ENCODE measurements at places on chromosomes 3 and 15. TPM values are rescaled to one million over a fixed set of nuclear protein-coding genes. Genes with fewer than 3 reads are reported as not detected.

- no peak overlapping the region for H3K4me3 ChIP-seq
- H3K4me1 ChIP-seq = no peaks in the 10 kb centered on the region
- DNase-seq = no peak
- no peaks in the 10 kb centered on the region for H3K27me3 ChIP-seq
These were observed 14.5 kb downstream of the EMC4 start for GRCh38 chr15:34239151-34239808.

Gene GREM1
- 0.17 TPM for total RNA-seq

- H3K4me1 ChIP-seq = no peaks in the 10 kb centered on the region
- no peak overlapping the region for H3K27ac ChIP-seq
- DNase-seq = no peak
- no peak overlapping the region for H3K4me3 ChIP-seq
- no peaks in the 10 kb centered on the region for H3K36me3 ChIP-seq
- peaks cover 3% of the 10 kb centered on the region for H3K27me3 ChIP-seq
These were observed 282.1 kb downstream of the EPHB1 start for GRCh38 chr3:135077186-135077585.

- no peaks in the 10 kb centered on the region for H3K36me3 ChIP-seq
- peaks cover 14% of the 10 kb centered on the region for H3K4me1 ChIP-seq
- no peaks in the 10 kb centered on the region for H3K27me3 ChIP-seq
- DNase-seq = no peak
These were observed 11.2 kb upstream of the CPB1 start for GRCh38 chr3:148816427-148816826.

- peaks cover 37% of the 10 kb centered on the region for H3K27me3 ChIP-seq
- no peak for DNase-seq
- H3K27ac ChIP-seq = no peak overlapping the region
- H3K36me3 ChIP-seq = no peaks in the 10 kb centered on the region
- H3K4me1 ChIP-seq = peaks cover 2% of the 10 kb centered on the region
These were observed 1.5 kb upstream of the NMNAT3 start for GRCh38 chr3:139679220-139679775.

Gene CD86
- total RNA-seq = not detected

Gene SLC24A5
- total RNA-seq = not detected

Gene GUCA1C
- total RNA-seq = not detected

- H3K27ac ChIP-seq = no peak overlapping the region
- H3K36me3 ChIP-seq = no peaks in the 10 kb centered on the region
- H3K4me3 ChIP-seq = no peak overlapping the region
- DNase-seq = no peak
These were observed 44.2 kb downstream of the SOX2 start for GRCh38 chr3:181755959-181756358.

Gene ADAMTSL3
- 0.24 TPM for total RNA-seq

- no peak for DNase-seq
- no peak overlapping the region for H3K4me3 ChIP-seq
- peaks cover 9% of the 10 kb centered on the region for H3K4me1 ChIP-seq
- H3K27me3 ChIP-seq = no peaks in the 10 kb centered on the region
- no peaks in the 10 kb centered on the region for H3K36me3 ChIP-seq
These were observed 27.4 kb upstream of the SNTN start for GRCh38 chr3:63624941-63625560.

GRCh38 chr3:77247061-77247460 is 207.2 kb downstream of the ROBO2 start:
- H3K36me3 ChIP-seq = peaks cover 5% of the 10 kb centered on the region
- peaks cover 5% of the 10 kb centered on the region for H3K4me1 ChIP-seq
- no peaks in the 10 kb centered on the region for H3K27me3 ChIP-seq
- no peak overlapping the region for H3K4me3 ChIP-seq

Gene CYP11A1
- total RNA-seq = 2.0 TPM

Gene ZIC1
- 0.77 TPM for total RNA-seq

DNA sequence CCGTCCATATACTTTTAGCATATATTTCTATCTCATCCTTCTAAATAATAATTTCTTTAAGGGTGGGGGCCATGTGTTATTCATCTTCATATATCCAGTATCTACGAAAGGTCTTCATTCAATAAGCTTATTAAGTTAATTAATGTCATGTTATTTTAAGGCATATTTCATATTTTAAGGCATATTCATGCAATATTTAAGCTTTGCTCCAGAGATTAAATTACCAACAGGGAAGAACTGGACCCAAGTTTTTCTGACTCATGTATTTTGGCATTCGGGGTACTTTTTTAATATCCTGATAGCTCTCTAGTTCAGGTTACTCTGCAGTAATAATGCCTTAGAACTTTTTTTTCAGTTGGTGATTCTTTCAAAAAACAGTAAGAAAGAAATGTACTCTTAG is 27.4 kb downstream of the PHC3 start:
- no peak overlapping the region for H3K27ac ChIP-seq
- H3K4me3 ChIP-seq = no peak overlapping the region
- no peaks in the 10 kb centered on the region for H3K27me3 ChIP-seq
- H3K36me3 ChIP-seq = peaks cover 21% of the 10 kb centered on the region
- peaks cover 9% of the 10 kb centered on the region for H3K4me1 ChIP-seq
- DNase-seq = no peak

- H3K36me3 ChIP-seq = no peaks in the 10 kb centered on the region
- no peak overlapping the region for H3K4me3 ChIP-seq
- H3K27ac ChIP-seq = no peak overlapping the region
- peaks cover 6% of the 10 kb centered on the region for H3K27me3 ChIP-seq
These were observed 10.9 kb upstream of the CCNL1 start for GRCh38 chr3:157170861-157171260.

Gene OR5K3
- total RNA-seq = not detected

DNA sequence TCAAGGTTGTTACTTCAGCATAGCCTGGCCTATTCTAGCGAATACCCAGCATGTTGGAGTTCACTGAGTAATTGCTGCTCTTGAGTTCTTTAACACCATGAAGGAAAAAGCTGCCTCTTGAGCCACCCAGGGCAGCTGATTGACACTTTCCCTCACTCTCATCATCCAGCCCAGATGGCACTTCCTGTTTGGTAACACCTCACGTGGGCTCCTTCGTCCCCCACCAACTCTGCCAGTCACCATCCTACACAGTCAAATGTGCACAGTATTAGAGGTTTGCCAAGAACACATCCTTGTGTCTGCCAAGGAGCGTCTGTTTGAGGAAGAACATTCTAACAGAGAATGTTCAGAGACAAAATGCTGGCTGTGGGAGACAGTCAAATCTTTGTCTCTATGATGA is 266.3 kb downstream of the RPLP1 start:
- no peak overlapping the region for H3K4me3 ChIP-seq
- no peak overlapping the region for H3K27ac ChIP-seq
- H3K4me1 ChIP-seq = no peaks in the 10 kb centered on the region
- DNase-seq = no peak
- no peaks in the 10 kb centered on the region for H3K36me3 ChIP-seq
- H3K27me3 ChIP-seq = peaks cover 84% of the 10 kb centered on the region

Gene DPPA4
- 47.5 TPM for total RNA-seq

DNA sequence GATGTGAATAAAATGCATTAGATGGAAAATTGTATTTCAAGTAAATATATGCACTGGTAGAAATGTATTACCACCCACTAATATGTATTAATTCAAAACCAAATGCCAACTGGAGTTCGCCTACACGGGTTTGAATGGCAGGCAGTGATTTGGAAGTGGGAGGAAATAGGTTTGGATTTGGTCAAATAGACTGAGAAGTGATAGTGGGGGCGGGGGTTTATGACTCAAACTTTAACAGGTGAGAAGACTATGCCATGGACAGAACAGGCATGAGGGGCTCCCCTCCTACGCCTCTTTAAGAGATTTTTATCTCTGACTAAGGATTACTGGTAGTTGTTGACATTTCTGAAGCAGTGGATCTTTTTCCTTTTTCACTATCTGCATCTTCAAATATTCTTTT is 677.8 kb downstream of the NTRK3 start:
- peaks cover 34% of the 10 kb centered on the region for H3K27me3 ChIP-seq
- DNase-seq = no peak
- no peaks in the 10 kb centered on the region for H3K4me1 ChIP-seq
- H3K36me3 ChIP-seq = no peaks in the 10 kb centered on the region

GRCh38 chr3:196793246-196793645 is 53.6 kb downstream of the PAK2 start:
- no peaks in the 10 kb centered on the region for H3K27me3 ChIP-seq
- H3K27ac ChIP-seq = peak overlapping the region; percentile 88
- peaks cover 10% of the 10 kb centered on the region for H3K4me1 ChIP-seq
- H3K36me3 ChIP-seq = peaks cover 56% of the 10 kb centered on the region
- DNase-seq = no peak

DNA sequence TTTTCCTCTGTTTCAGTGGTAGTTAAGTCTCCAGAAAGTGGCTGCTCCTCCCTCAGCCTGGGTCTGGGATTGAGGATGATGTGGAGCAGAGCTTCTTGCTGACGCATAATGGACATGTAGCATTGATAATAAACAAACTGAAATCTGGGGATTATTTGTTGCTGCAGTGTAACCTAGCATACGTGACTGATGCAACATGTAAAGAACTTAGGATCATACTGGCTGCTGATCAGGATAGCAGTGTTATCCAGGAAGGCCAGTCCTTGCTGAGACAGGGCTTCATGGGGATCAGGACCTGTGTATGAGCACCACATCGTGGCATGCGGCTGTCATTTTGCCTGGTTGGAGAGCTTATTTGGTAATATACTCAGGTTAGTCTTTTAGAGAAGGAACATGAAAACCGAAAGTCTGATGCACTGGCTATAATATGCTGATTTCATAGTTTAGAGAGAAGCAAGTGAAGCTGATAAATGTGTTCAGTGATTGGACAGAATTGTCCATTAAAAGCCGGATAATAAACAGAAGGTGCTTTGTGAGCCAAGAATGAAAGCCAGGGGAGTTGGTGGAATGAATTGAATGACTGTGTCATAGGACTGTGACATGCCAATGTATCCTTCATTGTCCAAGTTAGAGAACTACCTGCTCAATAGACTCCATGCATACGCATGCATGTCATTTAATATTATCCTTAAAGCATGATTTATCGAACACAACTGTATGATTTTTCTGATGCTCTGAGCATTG is 4.1 kb downstream of the MINAR1 start:
- no peaks in the 10 kb centered on the region for H3K36me3 ChIP-seq
- H3K27me3 ChIP-seq = peaks cover 54% of the 10 kb centered on the region
- DNase-seq = no peak
- no peak overlapping the region for H3K4me3 ChIP-seq
- H3K27ac ChIP-seq = no peak overlapping the region

- peaks cover 20% of the 10 kb centered on the region for H3K4me1 ChIP-seq
- DNase-seq = no peak
- H3K4me3 ChIP-seq = peak within 1 kb of the TSS; percentile 59
- peaks cover 8% of the 10 kb centered on the region for H3K27me3 ChIP-seq
- H3K27ac ChIP-seq = peak within 1 kb of the TSS; percentile 53
These were observed at the start of gene HAPLN3 for GRCh38 chr15:88894819-88895767. HAPLN3 (minus strand) TSS chr15:88895544; CDS start chr15:88887298, 8,246 bp downstream.

DNA sequence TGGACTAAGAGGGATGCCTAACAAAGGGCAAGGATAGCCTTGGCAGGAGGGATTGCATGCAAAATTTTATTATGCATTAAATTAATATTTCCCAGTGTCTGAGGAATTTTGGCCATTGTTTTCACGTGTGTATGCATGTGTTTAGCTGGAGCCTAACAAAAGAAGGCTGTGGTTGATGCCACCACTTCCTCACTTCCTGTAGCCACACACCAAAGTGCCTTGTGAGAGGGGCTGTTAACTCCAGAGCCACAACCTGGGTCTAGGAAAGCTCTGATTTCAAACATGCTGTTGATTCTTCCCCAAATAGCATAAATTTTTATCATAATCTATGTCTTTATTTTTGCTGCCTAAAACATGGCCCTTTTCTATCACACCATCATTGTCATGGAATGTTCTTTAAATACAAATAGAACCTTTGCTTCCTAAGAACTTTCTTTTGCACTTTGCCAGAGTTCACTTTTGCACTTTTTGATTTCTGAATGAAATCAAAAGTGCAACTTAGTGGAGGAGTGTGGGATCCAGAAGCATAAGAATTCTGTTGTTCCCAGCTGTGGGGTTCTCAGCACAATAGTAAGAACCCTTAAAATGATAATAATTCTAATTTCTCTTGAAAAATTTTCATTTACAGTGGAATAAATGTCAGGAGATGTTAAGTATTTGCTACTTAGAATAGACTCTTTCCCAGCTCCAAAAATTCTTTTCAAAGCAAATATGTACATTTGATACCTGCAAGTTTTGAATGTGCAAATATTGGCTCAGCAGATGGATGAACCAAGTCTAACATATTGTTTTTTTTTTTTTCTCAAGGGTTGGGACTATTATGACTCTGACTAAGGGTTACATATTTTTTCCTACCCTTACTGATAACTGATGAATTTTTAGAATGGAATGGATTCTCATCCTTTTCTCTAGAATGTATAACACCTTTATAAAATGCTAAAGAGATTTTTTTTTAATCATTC is 35.6 kb upstream of the SPTSSB start:
- H3K4me3 ChIP-seq = no peak overlapping the region
- no peaks in the 10 kb centered on the region for H3K27me3 ChIP-seq
- H3K27ac ChIP-seq = peak overlapping the region; percentile 33
- H3K36me3 ChIP-seq = no peaks in the 10 kb centered on the region

DNA sequence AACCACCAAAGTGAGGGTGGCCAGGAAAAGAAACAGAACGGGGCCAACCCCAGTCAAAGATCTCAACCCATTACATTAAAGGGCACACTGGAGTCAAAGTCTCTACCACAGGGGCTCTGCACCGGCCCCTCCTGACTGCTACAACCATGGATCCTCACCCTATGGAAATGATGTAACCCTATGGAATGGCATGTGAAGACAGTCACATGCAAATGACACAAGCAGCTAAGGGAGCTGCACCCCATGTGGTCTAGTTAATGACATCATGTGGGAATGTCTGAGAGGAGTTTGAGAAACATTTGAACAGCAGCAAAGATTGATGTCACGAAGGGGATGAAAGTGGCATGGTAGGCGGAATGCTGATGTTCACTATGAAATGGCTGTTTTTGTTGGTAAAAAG is 298.2 kb upstream of the SLCO3A1 start:
- H3K36me3 ChIP-seq = no peaks in the 10 kb centered on the region
- H3K4me3 ChIP-seq = no peak overlapping the region
- no peak for DNase-seq

Gene CEP19
- 2.5 TPM for total RNA-seq

- DNase-seq = no peak
- H3K4me3 ChIP-seq = no peak overlapping the region
- peaks cover 2% of the 10 kb centered on the region for H3K27me3 ChIP-seq
These were observed 24.1 kb downstream of the RASGRP1 start for GRCh38 chr15:38540510-38540909.

DNA sequence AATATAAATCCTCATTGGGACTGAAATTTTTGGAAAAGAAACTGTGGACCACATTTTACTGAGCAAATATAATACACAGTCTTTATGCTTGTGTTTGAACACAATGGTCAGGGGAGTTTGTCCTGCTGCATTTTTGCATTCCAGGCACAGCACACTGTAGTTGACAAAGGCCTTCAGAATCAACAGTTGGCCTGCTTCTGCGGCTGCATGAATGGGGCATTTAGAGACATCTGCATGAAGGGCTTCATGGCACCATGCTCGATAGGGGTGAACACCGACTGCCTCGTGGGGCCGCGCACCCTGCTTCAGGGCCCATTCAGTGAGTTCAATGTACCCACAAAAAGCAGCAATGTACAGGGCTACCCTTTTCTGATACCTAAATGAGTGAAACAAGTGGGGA is 15.4 kb upstream of the COMMD2 start:
- H3K36me3 ChIP-seq = no peaks in the 10 kb centered on the region
- no peak overlapping the region for H3K4me3 ChIP-seq
- peaks cover 4% of the 10 kb centered on the region for H3K27me3 ChIP-seq
- H3K4me1 ChIP-seq = no peaks in the 10 kb centered on the region
- no peak for DNase-seq

Measured in progenitor cell of endocrine pancreas (in vitro differentiated cells).